Type B pancreatic cell (in vitro differentiated cells): ENCODE measurements at places on chromosomes 4 and X.

DNA sequence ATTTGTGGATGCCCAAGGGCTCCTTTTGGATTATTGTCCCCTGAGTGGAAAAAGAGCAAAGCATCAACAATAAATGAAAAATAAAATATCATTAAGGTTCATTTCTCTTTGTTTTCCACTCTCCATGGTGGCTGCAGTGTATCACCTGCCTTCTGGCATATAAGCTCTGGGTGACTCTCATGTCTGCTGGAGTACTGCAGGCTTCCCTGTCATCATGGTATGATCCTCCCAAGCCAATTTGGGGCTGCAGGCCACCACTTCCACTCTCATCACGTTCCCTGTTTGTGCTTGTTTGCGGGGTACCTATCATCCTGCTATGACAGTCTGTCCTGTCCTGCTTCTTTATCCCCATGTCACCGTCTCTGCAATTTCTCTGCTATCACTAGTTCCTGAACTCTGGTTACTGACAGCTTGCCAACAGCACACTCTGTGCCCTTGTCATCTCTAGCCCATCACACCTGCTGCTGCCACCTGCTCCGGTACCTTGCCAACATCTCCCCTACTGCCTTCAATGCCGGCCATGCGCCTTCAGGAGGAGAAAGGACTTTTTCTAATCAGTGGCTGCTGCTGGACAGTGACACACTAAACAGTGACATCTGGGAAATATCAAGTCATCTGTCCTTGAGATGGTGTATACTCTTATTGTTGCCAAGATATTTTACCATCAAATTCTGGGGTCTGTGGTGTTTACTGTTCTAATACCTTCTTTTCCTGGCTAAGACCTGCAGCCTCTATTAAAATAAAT, 23.0 kb upstream of the FGF5 start:
- no peaks in the 10 kb centered on the region for H3K36me3 ChIP-seq
- no peak for DNase-seq
- H3K4me3 ChIP-seq: no peak overlapping the region
- no peaks in the 10 kb centered on the region for H3K4me1 ChIP-seq
- H3K27me3 ChIP-seq: peaks cover 40% of the 10 kb centered on the region
- H3K27ac ChIP-seq: no peak overlapping the region

DNA sequence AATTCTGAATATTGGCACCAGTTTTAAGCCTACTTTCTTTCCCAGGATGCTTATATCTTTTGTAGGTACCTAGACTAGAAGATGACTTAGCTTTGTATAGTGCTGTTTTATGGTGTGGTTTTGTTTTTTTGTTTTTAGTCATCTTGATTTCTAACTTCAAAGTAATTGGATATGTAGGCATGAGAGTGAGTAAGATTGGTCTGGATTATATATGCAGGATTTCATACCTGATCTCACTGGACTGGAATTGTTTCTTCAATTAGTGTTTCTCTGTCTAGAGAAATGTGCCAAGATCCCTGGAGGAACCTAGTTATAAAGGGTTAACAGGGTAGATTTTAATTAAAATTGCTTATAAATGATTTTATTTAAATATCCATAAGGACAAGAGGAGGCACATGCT, 23.1 kb downstream of the NAP1L5 start:
- H3K4me3 ChIP-seq: no peak overlapping the region
- H3K4me1 ChIP-seq: peaks cover 4% of the 10 kb centered on the region
- H3K27ac ChIP-seq: no peak overlapping the region
- peaks cover 9% of the 10 kb centered on the region for H3K36me3 ChIP-seq
- no peaks in the 10 kb centered on the region for H3K27me3 ChIP-seq
- DNase-seq: no peak

DNA sequence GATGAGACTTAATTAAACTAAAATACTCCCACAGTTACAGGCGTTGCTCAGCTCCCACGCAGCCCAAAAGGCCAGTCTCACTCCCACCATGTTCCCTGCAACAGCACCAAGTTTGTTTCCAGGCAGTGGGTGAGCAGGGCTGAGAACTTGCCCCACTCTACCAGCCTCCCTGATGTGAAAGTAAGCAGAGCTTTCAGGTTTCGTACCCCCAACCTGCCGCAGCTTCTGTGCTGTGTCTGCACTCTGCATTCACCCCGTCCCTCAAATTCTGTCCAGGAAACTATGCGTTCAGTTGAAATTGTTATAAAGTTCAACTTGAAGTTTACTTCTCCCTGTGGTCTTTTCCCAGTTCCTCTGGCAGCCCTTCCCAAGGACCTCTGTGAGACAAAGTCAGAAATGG, 17.2 kb downstream of the GLUD2 start:
- H3K4me1 ChIP-seq: no peaks in the 10 kb centered on the region
- H3K27ac ChIP-seq: no peak overlapping the region
- DNase-seq: no peak
- H3K27me3 ChIP-seq: no peaks in the 10 kb centered on the region

DNA sequence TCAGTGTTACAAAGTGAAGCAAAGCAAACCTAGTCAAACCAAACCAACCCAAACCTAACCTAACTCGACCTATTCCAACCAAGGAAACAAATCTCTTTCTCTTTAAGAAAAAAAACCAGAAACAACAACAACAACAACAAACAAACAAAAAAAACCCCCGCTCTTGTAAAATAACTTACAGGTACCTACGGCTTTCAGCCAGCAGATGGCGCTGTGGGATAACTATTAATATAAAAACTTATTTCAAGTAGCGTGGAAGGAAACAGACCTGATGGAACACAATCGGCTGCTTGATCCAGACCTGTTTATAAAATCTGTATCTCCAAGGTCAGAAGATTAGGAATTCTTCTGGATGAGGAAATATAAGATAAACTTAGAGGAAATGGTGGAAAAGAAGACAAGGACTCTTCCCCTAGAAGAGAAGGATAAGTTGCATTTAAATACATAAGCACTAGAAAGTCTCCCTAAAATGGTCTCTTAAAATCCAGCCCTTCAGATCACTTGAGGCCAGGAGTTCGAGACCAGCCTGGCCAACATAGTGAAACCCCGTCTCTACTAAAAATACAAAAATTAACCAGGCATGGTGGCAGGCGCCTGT, 34.4 kb upstream of the CDKL5 start:
- H3K27me3 ChIP-seq: no peaks in the 10 kb centered on the region
- no peaks in the 10 kb centered on the region for H3K4me1 ChIP-seq
- no peak overlapping the region for H3K4me3 ChIP-seq
- H3K27ac ChIP-seq: no peak overlapping the region
- DNase-seq: no peak

GRCh38 chr4:124862261-124862660, 149.7 kb upstream of the ANKRD50 start:
- no peak overlapping the region for H3K4me3 ChIP-seq
- no peak for DNase-seq
- no peak overlapping the region for H3K27ac ChIP-seq
- H3K27me3 ChIP-seq: no peaks in the 10 kb centered on the region
